ENCODE measurements at places on chromosomes 11 and 22.

DNA sequence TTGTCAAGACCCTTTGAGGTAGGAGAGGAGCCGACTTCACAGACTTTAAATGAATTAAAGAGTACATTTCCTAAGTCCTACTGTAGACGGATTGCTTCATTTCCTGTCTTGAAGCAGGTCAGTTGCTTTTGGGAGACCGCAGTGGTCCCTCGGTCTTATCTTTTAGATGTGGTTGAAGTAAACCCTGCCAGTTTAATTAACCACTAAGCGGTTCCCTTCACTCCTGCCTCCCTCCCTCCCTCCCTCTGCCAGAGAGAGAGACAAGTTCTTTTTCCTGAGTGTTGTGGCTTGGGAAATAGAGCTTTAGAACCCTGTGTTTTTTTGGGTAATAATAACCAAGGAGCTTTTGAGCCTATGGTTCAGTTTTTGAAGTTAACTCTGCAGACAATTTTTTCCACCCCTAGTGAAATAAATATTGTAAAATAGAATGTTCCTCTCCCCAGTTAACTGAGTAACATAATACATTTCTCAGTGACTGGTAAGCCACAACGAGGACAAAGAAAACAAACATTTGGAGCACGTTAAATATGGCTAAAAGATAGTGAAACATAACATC, 147.5 kb downstream of the LDLRAD3 start:
- DNase-seq = no peak

GRCh38 chr11:7279676-7280075, 28.0 kb downstream of the SYT9 start:
- DNase-seq = no peak

GRCh38 chr11:96057502-96057901, 133.6 kb upstream of the MTMR2 start:
- DNase-seq = no peak

- DNase-seq = peak; percentile 66
These were observed 41.1 kb downstream of the OSBPL5 start for GRCh38 chr11:3123761-3124733.

- DNase-seq = no peak
These were observed 18.9 kb upstream of the TMEM123 start for GRCh38 chr11:102471474-102471873.

- no peak for DNase-seq
These were observed 1074.5 kb downstream of the TBC1D22A start for GRCh38 chr22:47836957-47837356.

DNA sequence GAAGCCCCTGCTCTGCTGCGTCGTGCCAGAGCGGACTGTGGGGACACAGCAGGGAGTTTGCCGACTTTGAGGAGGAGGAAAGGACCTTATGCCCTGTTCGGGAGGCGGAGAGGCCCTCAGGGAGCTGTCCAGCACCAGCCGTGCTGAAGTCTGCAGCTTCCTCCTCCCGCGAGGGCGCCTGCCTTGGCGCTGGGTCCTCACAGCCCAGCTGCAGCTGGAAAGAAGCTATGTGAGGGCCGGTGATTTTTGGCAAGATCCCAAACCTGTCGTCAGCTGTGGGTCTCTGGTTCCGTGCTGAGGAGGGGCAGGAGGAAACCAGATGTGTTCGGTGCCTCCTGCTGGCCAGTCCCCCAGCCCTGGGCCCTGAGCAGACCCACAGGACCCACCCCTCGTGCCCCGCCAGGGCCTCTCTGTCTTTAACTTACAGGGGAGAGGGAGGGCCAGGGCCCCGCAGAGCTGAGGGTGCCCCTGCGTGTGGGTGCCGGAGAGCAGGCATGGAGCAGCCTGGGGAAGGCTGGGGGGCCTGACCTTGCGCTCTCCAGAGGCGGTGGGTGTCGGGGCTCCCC, 12.0 kb downstream of the BRSK2 start:
- no peak for DNase-seq

DNA sequence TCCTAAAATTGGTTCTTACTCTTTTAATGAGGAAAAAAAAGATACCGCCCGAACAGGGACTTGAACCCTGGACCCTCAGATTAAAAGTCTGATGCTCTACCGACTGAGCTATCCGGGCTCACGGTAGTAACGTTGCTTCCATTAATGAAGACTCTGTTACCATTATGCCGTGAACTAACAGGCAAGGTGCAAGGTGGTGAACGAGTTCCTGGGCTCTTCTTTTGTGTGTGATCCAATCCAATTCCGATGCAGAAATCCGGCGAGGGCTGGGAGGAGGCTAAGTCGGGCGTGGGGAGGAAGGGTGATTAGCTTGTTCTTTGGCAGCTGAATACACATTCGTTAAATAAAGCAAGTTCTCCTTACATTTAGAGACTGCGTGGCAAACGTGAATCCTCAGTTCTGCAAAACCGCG, 49.0 kb downstream of the OR4D9 start:
- DNase-seq = peak; percentile 80

- no peak for DNase-seq
These were observed 189.0 kb upstream of the MPPED2 start for GRCh38 chr11:30775233-30775522.

Measured in hematopoietic multipotent progenitor cell treated with erythropoietin and hydrocortisone succinate and interleukin-3 and kit ligand, for 17 days (in vitro differentiated cells).